ENCODE measurements at places on chromosomes 6 and 20.
A peak's percentile ranks its signal among the peaks of the same experiment; 100 is the strongest.

DNA sequence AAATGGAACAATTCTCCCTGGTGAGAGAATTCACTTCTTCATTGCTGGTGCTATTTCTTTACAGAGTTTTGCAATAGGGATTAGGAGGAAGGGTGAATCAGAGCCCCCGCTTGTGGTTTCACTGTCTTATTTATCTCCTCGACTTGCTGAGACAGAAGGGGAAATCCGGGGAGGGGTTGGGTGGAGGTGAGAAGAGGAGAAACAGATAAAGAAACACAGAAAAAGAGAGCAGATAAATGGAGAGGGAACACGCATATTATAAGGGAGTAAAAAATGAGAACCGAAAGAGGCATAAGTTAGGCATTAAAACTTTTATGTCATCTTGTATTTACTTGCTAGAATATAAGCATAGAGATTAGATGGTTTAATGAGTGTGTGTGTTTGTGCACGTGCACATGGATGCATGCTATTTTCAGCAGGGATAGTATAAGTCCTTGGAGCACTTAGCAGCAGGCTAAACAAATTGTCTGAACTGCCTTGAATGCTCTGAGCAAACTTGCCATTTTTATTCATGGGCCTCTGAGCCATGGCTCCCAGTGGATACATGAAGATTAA is 105.0 kb downstream of the OLIG3 start:
- DNase-seq: no peak

GRCh38 chr6:36655085-36655724 is 23.3 kb upstream of the CDKN1A start:
- no peak for DNase-seq

- no peak for DNase-seq
These were observed 80.6 kb downstream of the PHF3 start for GRCh38 chr6:63716169-63716568.

GRCh38 chr6:70834520-70834919 is 122.3 kb downstream of the B3GAT2 start:
- no peak for DNase-seq

GRCh38 chr6:112087916-112088315 is 525 bp downstream of the FAM229B start:
- DNase-seq: no peak

DNA sequence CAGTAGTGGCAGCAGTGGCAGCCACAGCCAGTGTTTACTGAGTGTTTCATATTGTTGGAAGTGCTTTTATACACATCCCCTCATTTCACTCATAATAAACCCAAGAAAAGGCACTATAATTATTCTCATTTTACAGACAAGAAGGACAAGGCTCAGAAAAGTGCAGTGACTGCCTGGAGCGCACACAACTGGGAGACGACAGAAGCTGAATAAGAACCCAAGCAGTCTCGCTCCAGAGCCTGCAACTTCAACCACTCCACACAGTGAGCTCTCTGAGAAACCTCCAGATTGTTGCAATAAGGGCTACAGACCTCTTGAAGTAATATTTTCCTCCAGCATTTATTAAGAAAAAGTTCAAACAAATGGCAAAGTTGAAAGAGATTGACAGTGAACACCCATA is 76.9 kb downstream of the PLCG1 start:
- no peak for DNase-seq

DNA sequence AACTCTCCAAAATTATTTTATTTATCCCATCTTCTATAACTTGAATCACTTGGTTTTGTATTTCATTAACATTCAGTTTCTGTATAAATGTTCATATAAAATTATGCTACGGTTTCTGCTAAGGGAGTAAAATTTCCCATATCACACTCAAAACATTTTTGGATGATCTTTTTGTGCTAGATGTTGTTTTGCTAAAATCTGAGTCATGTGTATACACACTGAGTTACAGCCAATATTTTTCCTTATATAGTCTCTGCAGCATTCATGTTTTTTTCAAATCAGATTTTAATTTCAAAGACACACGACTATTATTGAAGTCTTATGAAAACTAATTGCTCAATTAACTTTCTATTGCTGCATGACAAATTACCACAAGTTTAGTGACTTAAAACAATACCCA is 54.3 kb upstream of the SLC2A12 start:
- DNase-seq: no peak

DNA sequence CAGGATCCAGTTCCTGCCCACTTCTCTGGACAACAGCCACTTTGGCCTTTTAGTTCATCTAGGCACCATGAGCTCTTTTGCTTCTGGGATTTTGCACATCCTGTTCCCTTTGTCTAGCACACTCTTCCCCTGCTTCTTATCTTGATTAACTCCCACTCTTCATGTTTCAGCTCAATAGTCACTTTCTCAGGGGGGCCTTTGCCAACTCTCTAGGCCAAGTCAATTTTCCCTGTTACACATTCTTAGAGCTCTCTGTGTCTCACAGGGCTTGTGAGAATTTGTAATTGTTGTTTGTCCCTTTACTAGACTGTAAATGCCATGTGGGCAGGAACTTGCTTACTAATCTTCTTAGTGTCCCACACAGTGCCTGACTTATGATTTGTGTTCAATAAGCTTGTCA is 58.1 kb upstream of the EPB41L1 start:
- DNase-seq: no peak

- no peak for DNase-seq
These were observed 16.5 kb upstream of the CNKSR3 start for GRCh38 chr6:154526996-154527395.

- no peak for DNase-seq
These were observed 22.7 kb downstream of the PIM1 start for GRCh38 chr6:37192666-37193065.

GRCh38 chr6:39881851-39882530 is 52.3 kb downstream of the MOCS1 start:
- DNase-seq: peak; percentile 63

DNA sequence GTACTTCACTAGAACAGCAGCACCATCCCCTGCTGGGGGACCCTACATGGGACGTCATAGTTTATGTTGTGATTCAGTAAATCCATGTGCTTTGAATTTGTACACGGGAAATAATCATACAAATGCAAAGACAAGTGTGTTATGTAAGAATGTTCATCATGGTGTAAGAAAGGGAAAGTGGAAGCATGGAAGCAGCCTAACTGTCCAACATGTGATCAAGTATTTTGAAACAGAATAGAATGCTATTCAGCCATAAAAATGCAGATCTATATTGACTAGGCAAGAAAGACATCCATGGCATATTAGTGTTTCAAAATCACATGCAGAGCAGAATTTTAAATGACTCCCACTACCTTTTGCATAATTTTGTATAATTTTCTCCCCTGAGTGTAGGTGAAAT is 117.6 kb downstream of the F13A1 start:
- DNase-seq: no peak

- no peak for DNase-seq
These were observed 881.8 kb upstream of the CITED2 start for GRCh38 chr6:140256248-140256647.

DNA sequence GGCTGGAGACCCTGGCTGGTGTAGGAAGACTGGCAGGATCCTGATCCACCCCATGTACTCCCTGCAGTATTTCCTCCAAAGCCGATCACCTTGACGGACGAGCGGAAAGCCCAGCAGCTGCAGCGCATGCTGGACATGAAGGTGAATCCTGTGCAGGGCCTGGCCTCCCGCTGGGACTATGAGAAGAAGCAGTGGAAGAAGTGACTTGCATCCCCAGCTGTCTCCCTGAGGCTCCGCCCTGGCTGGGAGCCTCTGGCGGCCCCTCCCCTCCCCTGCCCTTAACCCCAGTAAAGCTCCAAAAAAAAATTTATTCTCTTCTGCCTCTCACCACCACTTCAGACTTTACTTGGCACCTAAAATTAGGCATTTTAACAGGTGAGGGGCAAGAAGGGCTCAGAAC is 7.0 kb downstream of the COX4I2 start:
- no peak for DNase-seq

- DNase-seq: no peak
These were observed 31.4 kb downstream of the STK4 start for GRCh38 chr20:44997668-44998067.

DNA sequence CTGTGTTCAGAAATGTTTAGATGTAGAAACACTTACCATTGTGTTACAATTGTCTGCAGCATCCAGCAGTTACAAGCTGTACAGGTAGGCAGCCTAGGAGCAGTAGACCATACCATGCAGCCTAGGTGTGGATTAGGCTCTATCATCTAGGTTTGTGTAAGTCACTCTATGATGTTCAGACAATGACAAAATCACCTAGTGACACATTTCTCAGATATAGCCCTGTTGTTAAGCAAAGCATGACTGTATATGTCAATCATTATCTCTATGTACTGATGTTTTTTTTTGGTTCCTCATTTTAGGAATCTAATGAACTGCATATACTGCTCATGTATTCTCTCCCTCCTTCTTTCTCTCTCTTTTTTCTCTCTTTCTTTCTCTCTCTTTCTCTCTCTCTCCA is 22.2 kb downstream of the CST8 start:
- no peak for DNase-seq

DNA sequence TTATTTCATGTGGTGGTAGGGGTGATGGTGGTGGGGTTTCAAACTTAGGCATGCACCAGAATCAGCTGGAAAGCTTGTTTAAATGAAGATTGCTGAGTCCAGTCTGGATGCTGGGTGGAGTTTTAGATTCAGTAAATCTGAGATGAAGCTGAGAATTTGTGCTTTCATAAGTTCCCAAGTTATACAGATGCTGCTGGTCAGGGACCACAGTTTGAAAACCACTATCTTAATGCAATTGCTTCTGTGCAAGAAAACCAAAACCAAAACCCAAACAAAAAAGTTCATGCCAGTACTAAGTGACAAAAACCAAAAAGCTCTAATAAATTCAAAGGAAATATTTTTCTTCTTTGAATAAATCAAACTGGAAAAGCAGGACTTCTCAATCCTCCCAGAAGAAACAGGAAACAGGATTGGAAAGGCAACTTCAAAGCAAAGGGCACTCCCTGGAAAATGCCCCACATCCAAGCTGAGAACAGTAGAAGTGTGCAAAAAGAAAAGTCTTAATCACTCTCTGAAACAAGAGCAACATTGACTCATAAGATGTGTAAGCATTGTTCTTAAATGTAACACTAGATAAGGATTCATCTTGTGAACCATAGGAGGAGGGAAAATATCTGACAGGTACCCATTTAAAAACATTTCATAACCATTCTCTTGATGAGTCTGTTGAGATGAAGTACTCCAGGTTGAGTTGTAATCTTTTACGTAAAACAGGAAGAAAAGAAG is 481.5 kb upstream of the HSF2 start:
- DNase-seq: no peak

- DNase-seq: no peak
These were observed 15.5 kb upstream of the BCAS1 start for GRCh38 chr20:54085910-54086309.

- DNase-seq: no peak
These were observed 13.7 kb downstream of the FOXP4 start for GRCh38 chr6:41559655-41560427.

- DNase-seq: no peak
These were observed 178.8 kb upstream of the PTCHD4 start for GRCh38 chr6:48289841-48290240.

GRCh38 chr20:59561228-59561605 is 43.1 kb upstream of the PHACTR3 start:
- no peak for DNase-seq

DNA sequence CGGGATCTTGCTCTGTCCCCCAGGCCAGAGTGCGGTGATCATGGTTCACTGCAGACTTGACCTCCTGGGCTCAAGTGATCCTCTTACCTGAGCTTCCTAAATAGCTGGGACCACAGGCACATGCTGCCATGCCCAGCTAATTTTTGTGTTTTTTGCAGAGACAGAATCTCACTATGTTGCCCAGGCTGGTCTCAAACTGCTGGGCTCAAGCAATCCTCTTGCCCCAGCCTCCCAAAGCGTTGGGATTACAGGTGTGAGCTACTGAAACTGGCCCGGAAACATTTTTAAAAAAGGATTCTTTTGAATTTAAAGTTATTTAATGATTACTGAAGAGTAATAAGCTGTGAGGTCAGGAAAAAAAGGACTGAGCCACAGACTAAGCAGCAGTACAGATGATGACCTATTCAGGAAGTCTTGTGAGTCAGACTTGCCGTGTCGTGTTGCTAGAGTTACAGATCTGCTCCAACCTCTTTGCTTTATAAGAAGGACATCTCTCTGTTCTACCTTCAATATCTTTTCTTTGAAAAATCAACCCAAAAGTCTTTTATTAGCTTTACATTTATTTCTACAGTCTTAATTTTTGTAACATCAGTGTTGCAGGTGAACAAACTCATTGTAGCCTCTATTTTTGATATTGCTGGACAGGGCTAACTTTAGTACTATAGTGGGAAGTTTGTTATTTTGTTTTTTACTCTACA is 108.7 kb downstream of the NCOA3 start:
- DNase-seq: peak; percentile 40

GRCh38 chr6:1635305-1636010 is 25.7 kb downstream of the FOXC1 start:
- DNase-seq: no peak

- no peak for DNase-seq
These were observed 202.6 kb downstream of the PLCB1 start for GRCh38 chr20:8334641-8335040.
